Brain pericyte (primary cell): ENCODE measurements at places on chromosomes 1 and 21.

GRCh38 chr1:184861755-184862336, 107.2 kb upstream of the EDEM3 start:
- DNase-seq = no peak

GRCh38 chr1:67630438-67631045, 54.5 kb upstream of the GADD45A start:
- DNase-seq = no peak

DNA sequence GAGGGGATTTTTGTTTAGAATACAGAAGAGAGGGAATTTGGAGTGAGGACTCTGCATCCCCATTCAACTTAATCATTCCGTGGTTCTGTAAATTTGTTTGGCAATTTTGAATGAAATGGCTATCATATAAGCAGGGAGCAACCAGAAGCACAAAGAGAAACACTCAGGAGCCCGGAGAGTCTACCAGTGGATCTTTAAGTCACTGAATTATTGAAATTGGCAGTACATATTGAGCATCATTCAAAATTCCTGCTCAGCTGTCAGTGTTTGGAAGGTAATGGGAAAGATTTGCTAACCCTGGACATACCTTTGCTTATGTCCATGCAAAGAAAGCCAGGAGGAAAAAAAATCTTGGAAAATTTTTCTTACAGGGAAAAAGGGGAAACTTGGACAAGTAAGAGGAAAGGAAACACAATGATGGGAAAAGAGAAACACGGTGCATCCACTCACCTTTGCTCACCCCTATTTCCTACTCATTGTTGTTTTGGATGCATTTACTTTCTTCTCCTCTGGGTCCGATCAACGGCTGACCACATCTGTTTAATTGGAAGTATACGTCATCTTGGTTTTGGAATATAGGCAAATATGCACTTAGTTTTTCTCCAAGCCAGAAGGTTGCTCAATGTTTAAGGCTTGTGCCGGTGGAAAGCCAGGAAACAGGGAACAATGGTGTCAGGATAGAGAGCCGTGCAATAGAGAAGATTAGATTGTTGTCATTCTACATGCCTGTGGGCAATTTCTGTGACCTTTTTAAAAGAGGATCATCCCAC, 243.0 kb upstream of the LYPLAL1 start:
- DNase-seq = no peak

GRCh38 chr1:168386949-168387586, 106.4 kb downstream of the TBX19 start:
- DNase-seq = no peak

GRCh38 chr1:183029591-183030000, 6.4 kb downstream of the LAMC1 start:
- no peak for DNase-seq

GRCh38 chr1:180135535-180135934, 19.1 kb upstream of the QSOX1 start:
- DNase-seq = no peak

DNA sequence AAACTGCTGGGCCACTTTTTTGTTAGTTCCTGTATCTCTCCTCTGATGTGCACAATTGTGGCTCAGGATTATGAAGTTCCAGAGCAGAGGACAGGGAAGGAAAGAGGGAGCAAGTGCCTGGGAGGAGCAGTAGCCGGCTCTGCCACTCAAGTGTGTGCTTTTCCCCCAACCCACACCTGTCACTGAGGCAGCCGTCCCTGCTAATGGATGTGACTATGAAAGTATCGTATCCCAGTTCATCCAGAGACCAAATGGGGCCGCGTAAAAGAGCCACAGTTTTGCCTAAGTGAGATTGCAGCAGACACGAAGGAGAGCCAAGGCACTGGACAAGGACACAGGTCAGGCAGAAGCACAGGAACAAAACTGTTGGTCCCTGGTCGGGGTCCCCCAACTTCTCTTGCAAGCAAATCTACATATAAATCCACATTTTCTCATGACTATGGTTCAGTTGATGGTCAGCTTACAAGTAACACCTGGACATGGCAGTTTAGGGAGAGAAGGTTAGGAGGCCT, 204.7 kb downstream of the RHOU start:
- DNase-seq = no peak

GRCh38 chr1:214126697-214127146, 138.9 kb downstream of the PROX1 start:
- DNase-seq = no peak

DNA sequence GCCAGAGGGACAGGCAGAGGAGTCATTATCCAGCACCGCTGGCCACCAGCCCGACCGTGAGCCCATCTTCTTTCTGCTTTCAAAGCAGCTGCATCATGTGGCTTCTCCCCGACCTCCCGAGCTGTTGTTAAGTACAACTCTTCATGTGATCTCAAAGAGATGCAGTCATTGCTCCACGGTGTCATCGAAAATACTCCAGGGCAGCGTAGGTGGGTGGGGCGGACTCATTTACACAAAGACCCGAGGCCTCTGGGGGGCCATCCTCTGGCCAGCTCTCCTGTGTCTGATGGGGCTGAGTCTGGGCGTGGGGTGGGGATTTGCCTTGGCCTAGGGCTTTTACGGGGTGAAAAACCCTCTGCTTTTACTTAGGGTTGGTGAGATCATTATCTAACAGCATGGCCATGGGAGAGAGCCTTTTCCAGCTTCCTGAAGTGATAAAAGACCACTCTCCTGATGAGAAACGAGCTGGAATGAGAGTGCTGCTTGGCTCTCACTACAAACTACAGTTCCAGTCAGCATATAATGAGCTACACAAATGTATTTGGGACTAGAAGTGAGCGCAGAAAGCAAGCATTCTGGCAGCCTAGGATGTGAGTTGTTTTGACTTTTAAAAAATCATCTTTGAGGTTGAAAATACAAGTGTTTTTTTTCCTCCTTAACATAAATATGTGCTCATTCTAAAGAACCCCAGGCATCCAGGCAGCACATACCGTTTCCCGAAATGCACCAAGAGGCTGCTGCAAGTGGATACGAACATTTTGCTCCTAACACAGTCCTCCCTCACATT, 165.0 kb downstream of the RHOU start:
- no peak for DNase-seq

GRCh38 chr1:234527346-234527745, 48.4 kb upstream of the TARBP1 start:
- DNase-seq = no peak

- no peak for DNase-seq
Observed at GRCh38 chr1:24965571-24965930, 35.5 kb upstream of the RUNX3 start.

GRCh38 chr1:1421147-1421906, at the start of gene ANKRD65:
ANKRD65 (minus strand) TSS chr1:1421276; CDS start chr1:1421005, 271 bp downstream.
- DNase-seq = no peak

DNA sequence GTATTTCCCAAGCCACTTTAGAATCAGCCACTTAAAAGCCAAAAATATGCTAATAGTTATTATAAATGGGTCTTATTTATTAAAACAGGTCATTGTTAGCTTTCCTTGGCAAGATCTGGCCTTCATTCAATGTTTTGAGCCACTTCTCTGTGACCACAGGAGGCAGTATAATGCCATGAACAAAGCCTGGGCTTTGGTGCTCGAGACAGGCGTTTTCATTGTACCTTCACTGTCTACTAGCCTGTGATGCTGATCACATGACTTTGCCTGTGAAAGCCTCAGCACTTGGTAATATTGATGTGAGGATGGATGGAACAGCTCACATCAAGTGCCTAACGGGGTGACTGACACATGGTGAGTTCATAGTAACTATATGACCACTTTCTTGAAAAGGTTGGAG, 217.0 kb downstream of the RWDD3 start:
- DNase-seq = no peak

DNA sequence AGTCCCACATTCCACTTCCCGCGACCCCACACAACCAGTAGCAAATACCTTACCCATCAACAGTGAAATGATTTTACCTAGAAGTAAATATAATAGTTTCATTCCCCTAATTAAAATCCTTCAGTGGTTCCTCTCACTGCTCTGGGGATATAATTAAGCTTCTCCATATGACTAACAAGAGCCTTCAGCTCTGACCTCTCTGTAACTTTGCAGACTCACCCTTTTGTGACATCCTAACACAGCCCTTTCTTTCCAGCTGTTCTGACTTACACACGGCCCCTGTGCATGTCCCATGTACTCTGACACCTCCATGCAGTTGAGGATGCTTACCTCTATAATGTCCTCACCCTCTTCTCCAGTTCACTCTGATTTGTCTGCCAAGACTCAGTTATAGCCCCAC, 137.3 kb upstream of the SPAG17 start:
- no peak for DNase-seq

- no peak for DNase-seq
Observed at GRCh38 chr21:17495680-17496079, 17.2 kb upstream of the CXADR start.

DNA sequence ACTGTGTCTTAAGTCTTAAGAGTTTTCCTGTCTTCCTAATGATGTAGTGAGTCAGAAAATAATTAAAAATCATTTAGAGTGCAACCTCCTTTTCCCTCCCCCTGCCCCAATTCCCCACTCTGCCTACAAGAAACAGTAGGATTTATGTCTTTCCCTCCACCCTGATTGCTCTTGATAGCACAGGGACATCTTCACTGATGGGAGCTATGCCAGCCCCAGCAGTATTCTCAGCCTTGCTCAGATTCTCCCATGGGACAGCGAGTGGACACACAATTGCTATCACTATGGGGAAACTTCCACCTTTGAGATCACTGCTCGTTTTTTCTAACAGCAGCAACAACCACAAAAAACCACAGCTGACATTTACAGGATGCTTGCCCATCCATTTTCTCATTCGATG, 216.6 kb upstream of the PLXNA2 start:
- DNase-seq = no peak

DNA sequence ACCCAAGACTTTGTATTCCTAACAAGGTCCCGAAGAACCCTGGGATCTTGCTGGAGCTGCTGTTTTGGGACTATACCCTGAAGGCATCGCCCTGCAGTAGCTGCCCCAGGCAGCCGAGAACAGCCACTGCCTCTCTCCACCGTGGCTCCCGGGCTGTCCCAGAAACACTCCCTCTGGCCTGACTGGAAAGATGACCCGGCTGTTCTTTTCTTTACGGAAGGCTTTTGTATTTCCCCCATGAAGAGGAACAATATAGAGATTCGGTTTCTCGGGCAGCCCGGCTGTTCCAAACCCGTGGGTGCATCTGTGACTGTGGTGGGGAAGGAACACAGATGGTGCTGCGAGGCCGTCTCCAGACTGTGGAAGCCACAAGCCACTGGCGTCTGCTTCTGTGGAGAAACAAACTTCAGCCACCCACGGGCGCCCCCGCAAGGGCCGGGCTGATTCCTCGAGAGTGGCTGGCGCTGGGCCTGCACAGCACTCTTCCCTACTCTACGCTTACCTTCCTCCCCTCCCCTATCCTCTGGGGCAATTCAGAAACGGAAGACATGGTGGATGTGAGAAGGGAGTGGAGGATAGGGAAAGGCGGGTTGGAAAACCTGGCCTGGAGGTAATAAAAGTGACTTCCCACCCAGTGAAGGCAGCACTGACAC, 33.7 kb upstream of the VASH2 start:
- no peak for DNase-seq

DNA sequence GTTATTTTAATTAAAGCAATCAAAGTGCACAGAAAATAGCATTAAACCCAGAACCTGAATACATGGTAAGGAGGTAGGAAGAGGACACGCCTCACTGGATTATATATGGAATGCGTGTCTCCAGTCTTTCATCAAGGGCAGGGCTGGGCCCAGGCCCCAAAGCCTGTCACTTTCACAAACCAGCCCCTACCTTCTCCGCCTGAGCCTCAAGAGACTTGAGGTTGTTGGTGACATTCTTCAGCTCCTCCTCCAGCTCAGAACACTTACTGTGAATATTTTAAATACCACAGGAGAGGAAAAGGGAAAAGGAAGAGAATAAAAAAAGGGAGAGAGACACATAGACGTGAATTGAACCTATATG, 16.3 kb upstream of the NUP210L start:
- DNase-seq = no peak

GRCh38 chr1:30735668-30736498, 12.5 kb upstream of the MATN1 start:
- no peak for DNase-seq

- no peak for DNase-seq
Observed at GRCh38 chr1:234154320-234155251, 218.7 kb upstream of the COA6 start.

- peak; percentile 47 for DNase-seq
Observed at GRCh38 chr1:185646202-185646683, 87.9 kb upstream of the HMCN1 start.

DNA sequence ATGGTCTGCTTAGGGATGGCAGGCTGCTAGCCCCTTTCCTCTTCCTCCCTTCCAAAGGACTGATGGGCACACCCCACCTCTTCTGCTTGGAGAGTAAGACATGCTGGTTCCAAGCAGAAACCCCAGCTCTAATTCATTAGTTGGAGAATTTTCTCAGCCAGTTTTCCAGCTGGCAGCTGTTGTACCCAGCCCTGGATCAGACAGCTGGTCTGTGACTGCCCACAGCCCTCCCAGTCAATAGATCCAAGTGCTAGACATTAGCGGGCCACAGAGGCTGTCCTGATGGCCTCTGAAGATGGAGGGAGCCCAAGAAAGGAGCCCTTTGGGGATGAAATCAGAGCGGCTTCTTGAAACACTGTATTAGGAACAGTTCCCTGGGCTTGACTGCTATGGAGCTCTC, 35.8 kb downstream of the ACOT11 start:
- DNase-seq = no peak

- DNase-seq = no peak
Observed at GRCh38 chr1:32427264-32427963, 33.2 kb upstream of the BSDC1 start.

DNA sequence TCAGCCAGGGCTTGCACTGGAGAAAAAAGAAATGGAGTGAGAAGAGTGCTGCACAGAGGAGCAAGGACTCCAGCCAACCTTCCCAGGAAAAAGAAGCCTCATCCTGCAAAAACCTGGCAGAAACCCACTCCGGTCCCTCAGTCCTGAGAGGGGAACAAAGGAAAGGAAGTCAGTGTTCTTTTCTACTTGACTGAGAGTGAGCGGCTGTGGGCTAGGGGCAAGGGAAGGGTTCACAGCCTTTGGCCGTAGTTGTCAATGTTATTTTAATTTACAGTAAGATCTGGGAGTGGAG, 8.9 kb upstream of the GOLT1A start:
- no peak for DNase-seq

GRCh38 chr1:184051138-184051484, 419 bp upstream of the TSEN15 start:
- DNase-seq = no peak

- no peak for DNase-seq
Observed at GRCh38 chr1:115469703-115470476, 131.8 kb upstream of the NGF start.

GRCh38 chr1:7488475-7488842, 282.6 kb upstream of the VAMP3 start:
- DNase-seq = no peak
